ENCODE measurements at places on chromosomes 5 and 9. TPM values are rescaled to one million over a fixed set of nuclear protein-coding genes. Genes with fewer than 3 reads are reported as not detected.

CEP78 gene
- 4.8 TPM for total RNA-seq

PDLIM4 gene
- 53.3 TPM for total RNA-seq

PALM2AKAP2 gene
- 9.7 TPM for total RNA-seq

ANGPTL2 gene
- 125 TPM for total RNA-seq

BTNL9 gene
- total RNA-seq, result not detected

SERINC5 gene
- 16.6 TPM for total RNA-seq

IPO11 gene
- total RNA-seq, result 25.0 TPM

TYRP1 gene
- total RNA-seq, result 1.7 TPM

FAM153A gene
- not detected for total RNA-seq

KIF20A gene
- total RNA-seq, result 8.8 TPM

NR2F1 gene
- total RNA-seq, result 49.5 TPM

HINT2 gene
- total RNA-seq, result 30.4 TPM

Data from smooth muscle cell of bladder (primary cell).